ENCODE measurements at places on chromosomes 12 and 14.

- peak; percentile 26 for DNase-seq
Measured at GRCh38 chr12:23803540-23803939, 145.9 kb downstream of the SOX5 start.

DNA sequence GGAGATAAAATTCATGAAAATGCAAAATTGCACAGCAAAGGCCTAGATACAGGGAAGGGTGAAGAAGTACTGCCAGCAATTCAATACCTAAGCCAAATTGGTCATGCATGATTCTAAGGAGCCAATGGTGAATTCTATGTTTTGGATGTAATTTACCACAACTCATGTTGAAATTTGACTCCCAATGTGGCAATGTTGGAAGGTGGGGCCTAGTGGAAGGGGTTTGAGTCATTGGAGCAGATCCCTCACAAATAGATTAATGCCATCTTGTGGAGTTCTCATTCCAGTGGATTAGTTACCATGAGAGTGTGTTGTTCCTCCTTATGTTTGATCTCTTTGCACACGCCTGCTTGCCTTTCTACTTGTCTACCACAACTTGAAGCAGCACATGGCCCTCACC lies 194.0 kb upstream of the ALG10 start:
- DNase-seq, result no peak

DNA sequence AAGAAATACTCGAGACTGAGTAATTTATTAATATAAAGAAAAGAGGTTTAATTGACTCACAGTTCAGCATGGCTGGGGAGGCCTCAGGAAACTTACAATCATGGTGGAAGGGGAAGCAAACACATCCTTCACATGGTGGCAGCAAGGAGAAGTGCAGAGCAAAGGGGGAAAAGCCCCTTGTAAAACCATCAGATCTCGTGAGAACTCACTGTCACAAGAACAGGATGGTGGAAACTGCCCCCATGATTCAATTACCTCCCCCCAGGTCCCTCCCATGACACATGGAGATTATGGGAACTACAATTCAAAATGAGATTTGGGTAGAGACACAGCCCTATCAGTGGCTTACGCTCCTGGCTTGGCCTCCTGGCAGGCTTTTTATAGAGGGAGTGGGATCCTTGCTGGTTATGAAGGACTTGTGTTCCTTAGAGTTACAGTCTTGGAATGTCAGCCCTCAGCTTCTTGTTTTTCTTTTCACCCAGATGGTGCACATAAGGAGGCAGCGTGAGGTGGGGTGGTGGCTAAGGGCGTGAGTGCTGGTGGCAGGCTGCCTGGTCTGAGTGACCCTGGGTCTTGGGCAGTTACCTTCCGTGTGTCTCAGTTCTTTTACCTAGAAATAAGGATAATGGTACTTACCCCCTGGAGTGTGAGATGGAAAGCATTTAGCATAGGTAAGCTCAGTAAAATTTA lies 25.7 kb downstream of the TRAF3 start:
- no peak for DNase-seq

GRCh38 chr12:21677622-21678277 lies 20.1 kb upstream of the LDHB start:
- peak; percentile 76 for DNase-seq

DNA sequence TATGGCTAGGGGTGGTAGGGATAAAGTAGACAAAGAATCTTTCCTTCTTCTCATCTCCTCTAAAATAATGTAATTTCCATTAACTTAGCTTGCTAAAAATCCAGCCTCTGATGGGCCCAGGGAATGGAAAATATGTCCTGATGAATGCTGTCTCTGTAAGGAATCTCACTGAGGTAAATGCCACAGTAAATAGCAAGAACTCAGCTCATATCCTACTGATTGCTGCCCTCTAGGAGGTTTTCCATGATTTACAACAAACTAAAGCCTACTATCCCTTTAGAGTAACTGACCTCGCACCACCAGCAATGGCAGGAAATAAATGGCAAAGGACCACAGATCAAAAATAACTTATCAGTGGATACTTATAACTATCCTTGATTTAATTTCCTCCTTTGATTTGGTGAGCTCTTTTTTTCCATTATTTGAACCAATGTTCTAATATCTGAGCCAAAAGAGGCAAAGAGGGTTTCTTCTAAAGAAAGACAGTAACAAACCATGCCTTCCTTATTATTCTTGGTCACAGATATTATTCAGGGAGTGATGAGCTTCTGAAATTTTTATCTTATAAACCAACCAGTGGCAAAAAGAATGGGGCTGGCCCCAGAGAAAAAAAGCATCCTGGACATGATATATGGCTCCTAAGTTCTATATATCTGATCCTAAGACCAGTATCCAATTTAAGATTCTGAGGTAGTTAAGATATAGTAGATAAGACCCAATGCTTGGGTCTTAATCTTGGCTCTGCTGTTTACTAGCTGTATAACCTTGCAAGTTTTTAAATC lies 43.8 kb downstream of the SENP1 start:
- peak; percentile 3 for DNase-seq

GRCh38 chr12:50732591-50732990 lies 31.3 kb upstream of the ATF1 start:
- DNase-seq, result peak; percentile 28

GRCh38 chr12:54014377-54015017 lies 5.7 kb downstream of the HOXC8 start:
- no peak for DNase-seq

DNA sequence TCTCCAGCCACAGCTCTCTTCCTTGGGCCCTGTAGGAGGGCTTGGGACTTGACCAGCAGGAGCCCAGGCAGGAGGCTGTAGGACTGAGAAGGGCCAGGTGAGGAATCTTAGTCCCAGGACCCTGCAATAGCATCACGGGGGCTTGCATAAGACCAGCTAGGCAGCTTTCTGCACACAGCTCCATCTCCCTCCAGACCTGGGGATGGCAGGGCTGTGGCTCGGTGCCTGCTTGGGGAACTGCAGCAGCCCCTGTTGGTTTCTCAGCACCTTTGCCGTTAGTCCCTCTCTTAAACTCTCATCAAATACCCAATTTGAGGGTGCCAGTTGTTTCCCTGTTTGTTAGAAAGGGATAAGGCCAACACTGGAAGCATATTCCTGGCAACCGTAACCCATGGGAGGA lies 14.3 kb downstream of the DIO3 start:
- DNase-seq, result no peak

- DNase-seq, result peak; percentile 80
Measured at GRCh38 chr14:94011795-94012194, 14.3 kb upstream of the OTUB2 start.

DNA sequence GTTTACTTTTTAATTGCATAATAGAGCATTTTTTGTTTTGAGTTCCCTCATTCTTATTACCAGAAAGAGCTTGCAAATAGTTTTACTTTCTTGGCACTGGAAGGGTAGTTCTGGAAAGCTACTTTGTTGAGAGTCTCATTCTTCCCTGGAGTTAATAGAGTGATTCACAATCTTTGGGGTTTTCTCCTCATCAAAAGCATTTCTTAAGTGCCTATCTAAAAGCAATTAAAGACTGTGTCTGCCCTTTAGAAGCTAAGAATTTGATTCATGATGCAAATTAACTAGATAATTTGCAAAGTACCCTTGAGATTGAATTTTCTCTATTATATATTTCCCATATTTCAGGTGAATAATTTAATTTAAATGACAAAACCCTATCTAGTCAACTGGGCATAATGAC lies 8.1 kb upstream of the BMAL2 start:
- DNase-seq, result peak; percentile 35

- DNase-seq, result no peak
Measured at GRCh38 chr12:124057691-124058090, 84.7 kb downstream of the ZNF664 start.

DNA sequence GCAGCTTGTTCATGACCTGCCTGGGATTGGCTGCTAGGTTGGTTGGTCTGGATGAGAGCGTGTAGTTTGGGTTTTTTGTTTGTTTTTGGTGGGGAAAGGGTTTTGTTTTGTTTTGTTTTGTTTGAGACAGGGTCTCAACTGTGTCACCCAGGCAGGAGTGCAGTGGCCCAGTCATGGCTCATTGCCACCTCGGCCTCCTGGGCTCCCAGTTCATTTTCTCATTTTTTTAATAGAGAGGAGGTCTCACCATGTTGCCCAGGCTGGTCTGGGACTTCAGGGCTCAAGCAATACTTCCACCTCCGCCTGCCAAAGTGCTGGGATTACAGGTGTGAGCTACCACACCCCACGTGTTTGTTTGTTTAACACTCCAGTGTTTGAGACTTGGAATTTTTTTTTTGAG lies 3.8 kb downstream of the DYNC1H1 start:
- no peak for DNase-seq

GRCh38 chr12:89781156-89781555 lies 72.5 kb upstream of the ATP2B1 start:
- DNase-seq, result no peak

GRCh38 chr12:2613326-2614073 lies 181.3 kb upstream of the FKBP4 start:
- DNase-seq, result peak; percentile 63

DNA sequence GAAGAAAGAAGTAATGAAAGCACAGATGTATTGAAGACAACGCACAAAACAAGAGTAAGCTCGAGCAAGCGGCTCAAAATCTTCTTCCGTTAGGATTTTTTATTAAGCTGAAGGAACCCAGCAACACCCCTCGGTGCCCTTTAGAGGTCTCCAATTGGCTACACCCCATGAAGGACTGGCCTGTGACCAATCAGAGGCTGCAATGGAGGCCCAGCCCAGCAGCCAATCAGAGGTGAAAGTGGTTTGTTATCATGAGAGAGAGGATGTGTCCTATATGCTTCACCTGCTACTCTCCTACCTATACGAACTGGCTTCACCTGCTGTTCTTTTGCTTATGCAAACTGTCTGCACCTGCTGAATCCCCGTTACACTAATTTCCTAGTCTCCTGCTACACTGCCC lies 358.8 kb downstream of the C12orf50 start:
- no peak for DNase-seq

GRCh38 chr14:86414146-86414545 lies 884.2 kb downstream of the FLRT2 start:
- DNase-seq, result no peak

DNA sequence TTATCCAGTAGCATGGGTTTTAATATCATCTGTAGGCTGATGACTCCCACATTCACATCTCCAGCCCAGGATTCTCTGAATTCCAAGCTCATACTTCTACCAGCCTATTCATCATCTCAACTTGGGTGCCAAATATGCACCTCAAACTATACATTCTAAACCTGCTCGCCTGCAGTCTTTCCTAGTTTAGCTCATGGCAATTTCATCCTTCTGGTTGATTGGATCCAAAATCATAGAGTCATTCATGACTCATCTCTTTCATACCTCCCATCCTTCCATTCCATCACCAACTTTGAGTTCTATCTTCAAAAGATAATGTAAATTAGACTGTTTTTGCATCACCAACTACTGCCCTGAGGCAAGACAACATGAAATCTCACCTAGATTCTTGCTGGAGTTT lies 99.7 kb upstream of the EGLN3 start:
- DNase-seq, result no peak

GRCh38 chr12:95473231-95473883 lies 595 bp upstream of the METAP2 start:
- DNase-seq, result peak; percentile 60

DNA sequence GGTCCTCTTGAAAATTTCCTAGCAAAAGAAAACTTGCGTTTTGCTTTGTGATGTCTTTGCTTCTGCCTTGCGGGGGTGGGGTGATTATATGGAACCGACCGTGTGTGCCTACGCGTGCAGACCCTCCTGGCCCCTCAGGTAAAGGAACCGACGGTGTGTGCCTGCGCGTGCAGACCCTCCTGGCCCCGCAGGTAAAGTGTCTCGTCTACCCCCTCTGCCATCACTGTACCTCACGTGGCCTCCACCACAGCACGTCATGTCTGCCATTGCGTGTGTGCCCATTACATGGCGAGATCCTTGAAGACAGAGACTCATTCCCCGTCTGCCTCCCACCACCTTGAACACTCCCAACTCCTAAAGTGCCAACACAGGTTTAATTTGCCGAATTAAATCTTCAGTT lies 3.6 kb downstream of the GOLGA3 start:
- no peak for DNase-seq

DNA sequence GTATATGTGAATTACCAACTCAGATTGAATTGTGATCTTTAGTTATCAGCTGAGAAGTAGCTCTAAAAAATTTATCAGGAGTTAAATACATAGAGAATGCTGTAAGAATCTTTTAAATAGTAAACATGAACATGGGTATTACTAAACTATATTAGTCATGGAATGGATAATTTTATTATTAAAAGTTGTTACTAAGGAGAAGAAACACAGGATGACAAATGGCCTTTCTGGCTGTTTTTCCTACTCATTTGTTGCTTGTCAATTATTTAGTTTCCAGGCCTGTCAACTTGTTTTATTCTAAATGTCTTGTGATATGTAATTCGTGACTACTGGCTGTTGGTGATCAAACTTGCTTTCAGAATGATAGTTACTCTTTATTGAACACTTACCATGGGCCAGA lies 58.7 kb downstream of the KTN1 start:
- DNase-seq, result no peak

DNA sequence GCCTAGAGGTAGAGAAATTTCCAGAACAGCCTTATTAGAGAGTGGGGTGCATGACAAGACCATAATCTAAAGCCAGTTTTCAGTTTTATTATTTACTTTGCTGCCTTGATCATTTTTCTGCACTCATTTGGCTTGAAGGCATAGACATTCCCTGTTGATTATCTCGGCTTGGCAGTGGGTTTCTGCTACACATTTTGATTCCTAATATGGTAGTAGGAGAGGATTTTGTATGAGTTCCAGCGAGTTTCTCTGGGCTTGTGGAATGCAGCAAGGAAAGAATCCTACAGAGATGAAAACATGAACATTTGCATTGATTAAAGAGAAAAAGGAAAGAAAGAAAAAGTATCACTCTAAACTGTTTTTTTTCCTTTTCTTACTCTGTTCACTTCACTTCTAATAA lies 281.2 kb downstream of the PAWR start:
- peak; percentile 71 for DNase-seq

GRCh38 chr12:39883411-39883810 lies 222.5 kb downstream of the SLC2A13 start:
- DNase-seq, result no peak

DNA sequence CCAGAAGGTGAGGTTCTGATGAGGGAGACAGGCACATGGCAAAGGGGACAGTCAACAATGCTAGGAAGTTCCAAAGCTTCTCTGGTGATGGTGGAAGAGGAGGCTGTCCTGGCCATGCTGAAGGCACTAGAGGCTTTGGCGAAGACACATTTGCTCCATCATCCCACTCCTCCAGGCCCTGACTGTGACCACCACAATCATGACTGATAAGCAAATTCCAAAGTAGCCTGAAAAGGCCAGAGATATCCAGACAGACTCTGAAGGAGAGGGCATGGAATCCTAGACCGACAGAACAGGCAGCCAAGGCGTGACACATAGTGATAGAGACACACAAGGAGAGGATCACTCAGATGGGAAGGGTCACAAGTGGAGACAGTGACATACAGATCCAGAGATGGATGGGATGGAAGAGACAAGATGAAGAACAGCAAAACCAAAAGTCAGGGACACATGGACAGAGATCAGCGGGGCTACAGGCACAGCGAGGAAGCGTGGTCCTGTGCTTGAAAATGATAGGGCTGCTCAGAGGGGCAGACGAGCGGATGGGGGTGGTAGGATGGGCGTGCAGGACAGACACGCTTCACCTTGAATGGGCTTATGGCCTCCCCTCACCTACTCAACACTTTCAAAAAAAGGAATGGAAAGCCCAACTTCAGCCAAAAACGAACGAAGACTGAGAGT lies 1.3 kb downstream of the ZFHX2 start:
- DNase-seq, result no peak

Data from renal cortical epithelial cell (primary cell).